ENCODE measurements at places on chromosomes 7 and 10. TPM values are rescaled to one million over a fixed set of nuclear protein-coding genes. Genes with fewer than 3 reads are reported as not detected.

Gene UBTD1
- 0.72 TPM for total RNA-seq

Gene PI4K2A
- total RNA-seq = 8.3 TPM

Gene CTAGE15
- total RNA-seq = not detected

Gene STN1
- total RNA-seq = 35.0 TPM

Gene DNAJB6
- 54.5 TPM for total RNA-seq

Gene DPYSL4
- 0.11 TPM for total RNA-seq

Gene CPED1
- 1.2 TPM for total RNA-seq

Gene FZD1
- 7.9 TPM for total RNA-seq

DNA sequence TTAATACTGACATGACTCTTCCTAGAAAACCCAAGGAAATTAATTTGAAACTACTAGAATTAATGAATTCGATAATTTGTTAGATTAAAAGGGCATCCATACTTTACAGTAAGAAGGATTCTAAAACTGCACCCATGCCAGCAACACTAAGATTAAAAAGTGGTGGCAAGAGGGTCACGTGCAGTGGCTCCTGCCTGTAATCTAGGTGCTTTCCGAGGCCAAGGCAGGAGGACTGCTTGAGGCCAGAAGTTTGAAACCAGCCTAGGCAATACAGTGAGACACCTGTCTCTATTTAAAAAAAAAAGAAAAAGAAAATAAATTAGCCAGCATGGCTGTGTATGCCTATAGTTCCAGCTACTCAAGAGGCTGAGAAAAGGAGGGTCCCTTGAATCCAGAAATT, 58.2 kb downstream of the SRPK2 start:
- no peaks in the 10 kb centered on the region for H3K36me3 ChIP-seq
- H3K4me3 ChIP-seq = no peak overlapping the region
- DNase-seq = no peak
- no peaks in the 10 kb centered on the region for H3K4me1 ChIP-seq
- no peak overlapping the region for H3K27ac ChIP-seq
- no peaks in the 10 kb centered on the region for H3K27me3 ChIP-seq

GRCh38 chr7:142345811-142346210, 88.0 kb upstream of the PRSS58 start:
- no peaks in the 10 kb centered on the region for H3K4me1 ChIP-seq
- H3K36me3 ChIP-seq = no peaks in the 10 kb centered on the region
- DNase-seq = no peak

- no peak overlapping the region for H3K27ac ChIP-seq
- no peak overlapping the region for H3K4me3 ChIP-seq
- H3K4me1 ChIP-seq = no peaks in the 10 kb centered on the region
- H3K36me3 ChIP-seq = no peaks in the 10 kb centered on the region
- no peak for DNase-seq
These were observed 117.5 kb downstream of the CAMK1D start for GRCh38 chr10:12466704-12467305.

GRCh38 chr7:47669901-47670384, 88.0 kb upstream of the TNS3 start:
- peaks cover 78% of the 10 kb centered on the region for H3K4me1 ChIP-seq
- H3K27ac ChIP-seq = peak overlapping the region; percentile 99
- H3K4me3 ChIP-seq = no peak overlapping the region
- no peaks in the 10 kb centered on the region for H3K36me3 ChIP-seq
- DNase-seq = peak; percentile 67
- H3K27me3 ChIP-seq = no peaks in the 10 kb centered on the region

DNA sequence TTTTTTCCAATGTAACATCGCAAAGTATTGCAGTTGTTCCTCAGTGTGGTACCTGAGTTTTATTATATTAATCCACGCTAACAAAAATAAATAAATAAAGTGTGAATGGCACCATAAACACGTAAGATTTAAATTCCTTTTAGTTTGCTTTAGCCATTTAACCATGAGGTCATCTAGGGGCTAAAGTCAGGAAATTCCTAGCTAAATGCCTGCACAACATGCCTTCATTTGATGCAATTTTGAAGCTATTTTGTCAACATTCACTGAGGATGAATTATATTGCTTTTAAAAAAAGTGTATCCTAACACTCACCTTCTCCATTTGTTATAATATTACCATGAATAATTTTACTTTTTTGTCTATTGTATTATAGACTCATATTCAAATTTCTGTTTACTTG, 714.4 kb downstream of the GATA3 start:
- no peaks in the 10 kb centered on the region for H3K36me3 ChIP-seq
- no peak for DNase-seq
- no peaks in the 10 kb centered on the region for H3K4me1 ChIP-seq
- H3K27me3 ChIP-seq = no peaks in the 10 kb centered on the region

DNA sequence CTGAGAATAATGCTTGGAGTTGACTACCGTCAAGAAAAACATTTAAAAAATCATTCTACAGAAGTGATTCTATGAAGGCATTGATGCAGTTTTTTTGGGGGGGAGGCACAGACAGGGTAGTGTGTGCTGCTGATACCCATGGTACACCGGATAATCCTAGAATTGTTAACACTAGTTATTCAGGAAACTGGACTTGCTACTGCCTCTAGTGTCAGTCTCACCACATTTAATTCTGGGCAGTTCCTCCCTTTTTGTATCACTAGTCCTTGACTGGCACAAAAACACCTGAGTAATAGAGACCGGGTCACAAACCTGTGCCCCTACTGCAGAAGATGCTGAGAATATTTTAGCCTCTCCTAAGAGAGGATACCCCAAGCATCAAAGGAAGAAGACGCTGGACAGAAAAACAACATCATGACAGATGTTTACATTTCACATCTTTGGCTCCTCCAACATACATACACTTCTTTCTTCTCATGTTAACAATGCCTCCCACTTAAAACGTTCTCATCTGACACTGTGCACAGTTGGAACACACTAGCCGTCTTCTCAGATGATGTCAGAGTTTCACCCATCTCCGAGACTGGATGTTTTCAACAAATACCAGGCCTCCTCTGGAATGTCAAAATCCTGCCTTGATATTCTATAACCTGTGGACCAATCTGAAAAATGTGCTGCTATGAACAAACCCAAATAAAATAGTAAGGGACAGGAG, 13.1 kb upstream of the TCAF1 start:
- H3K27me3 ChIP-seq = no peaks in the 10 kb centered on the region
- H3K4me3 ChIP-seq = no peak overlapping the region
- no peak overlapping the region for H3K27ac ChIP-seq
- DNase-seq = no peak
- no peaks in the 10 kb centered on the region for H3K36me3 ChIP-seq

DNA sequence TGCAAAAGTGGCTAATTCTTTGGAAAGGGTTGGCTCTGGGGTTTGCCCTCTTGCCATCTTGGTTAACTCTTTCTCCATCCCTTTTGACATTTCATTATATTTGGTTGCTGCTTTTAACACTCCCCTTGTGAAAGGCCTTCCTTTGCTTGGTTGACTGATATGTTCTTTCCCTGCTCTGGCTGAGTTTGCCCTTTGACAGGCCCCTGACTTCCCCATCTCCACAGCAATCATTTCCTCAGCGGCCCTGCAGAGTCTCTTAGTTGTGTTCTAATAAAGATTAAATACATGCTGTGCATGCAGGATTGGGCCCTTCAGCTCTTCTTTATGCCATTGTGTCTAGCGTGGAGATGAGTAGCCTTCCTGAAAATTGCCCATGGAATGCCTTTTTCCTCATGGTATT, 84.5 kb upstream of the CSTF2T start:
- H3K27ac ChIP-seq = no peak overlapping the region
- H3K4me3 ChIP-seq = no peak overlapping the region
- no peaks in the 10 kb centered on the region for H3K27me3 ChIP-seq
- H3K36me3 ChIP-seq = no peaks in the 10 kb centered on the region
- no peaks in the 10 kb centered on the region for H3K4me1 ChIP-seq

DNA sequence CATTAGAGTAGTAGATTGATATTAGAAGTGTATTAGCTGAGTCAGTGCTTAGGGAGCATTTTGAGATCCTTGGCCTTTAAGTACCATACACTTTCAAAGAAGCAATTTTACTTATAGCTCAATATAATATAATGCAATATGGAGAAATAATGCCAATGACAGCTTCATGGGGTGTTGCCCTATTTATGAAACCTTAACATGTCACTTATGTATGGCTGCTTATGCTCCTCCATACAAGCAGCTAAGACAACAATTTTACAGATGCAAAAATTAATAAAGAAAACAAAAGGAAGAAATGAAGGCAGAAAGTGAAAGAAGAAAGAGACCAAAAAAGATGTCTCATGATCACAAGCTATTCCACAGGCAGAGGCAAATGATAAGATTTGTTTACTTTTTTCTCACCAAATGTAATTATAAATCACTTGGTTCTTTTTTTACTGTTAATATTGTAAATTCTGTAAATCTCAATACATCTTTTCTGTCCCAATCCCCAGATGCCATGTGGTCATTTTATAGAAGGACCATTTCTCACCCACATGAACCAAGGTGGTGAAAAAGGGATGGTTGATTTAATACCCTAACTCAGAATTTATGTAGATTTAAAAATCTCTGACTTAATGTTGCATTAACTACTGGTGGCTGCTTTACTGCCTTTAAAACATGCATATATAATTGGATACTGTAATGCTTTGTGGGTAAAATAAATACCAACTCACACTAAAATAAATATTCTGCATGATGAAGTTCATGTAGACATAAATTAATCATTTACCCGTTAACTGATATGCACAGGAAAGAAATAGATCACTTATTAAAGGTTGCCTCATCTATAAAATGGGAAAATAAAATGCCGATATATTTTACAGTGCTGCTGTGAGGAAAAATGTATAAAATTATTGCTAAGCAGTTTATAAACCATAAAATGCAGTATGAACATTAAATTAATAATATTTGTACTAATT, 33.5 kb upstream of the RHOBTB1 start:
- DNase-seq = no peak
- no peak overlapping the region for H3K27ac ChIP-seq
- H3K4me1 ChIP-seq = no peaks in the 10 kb centered on the region

DNA sequence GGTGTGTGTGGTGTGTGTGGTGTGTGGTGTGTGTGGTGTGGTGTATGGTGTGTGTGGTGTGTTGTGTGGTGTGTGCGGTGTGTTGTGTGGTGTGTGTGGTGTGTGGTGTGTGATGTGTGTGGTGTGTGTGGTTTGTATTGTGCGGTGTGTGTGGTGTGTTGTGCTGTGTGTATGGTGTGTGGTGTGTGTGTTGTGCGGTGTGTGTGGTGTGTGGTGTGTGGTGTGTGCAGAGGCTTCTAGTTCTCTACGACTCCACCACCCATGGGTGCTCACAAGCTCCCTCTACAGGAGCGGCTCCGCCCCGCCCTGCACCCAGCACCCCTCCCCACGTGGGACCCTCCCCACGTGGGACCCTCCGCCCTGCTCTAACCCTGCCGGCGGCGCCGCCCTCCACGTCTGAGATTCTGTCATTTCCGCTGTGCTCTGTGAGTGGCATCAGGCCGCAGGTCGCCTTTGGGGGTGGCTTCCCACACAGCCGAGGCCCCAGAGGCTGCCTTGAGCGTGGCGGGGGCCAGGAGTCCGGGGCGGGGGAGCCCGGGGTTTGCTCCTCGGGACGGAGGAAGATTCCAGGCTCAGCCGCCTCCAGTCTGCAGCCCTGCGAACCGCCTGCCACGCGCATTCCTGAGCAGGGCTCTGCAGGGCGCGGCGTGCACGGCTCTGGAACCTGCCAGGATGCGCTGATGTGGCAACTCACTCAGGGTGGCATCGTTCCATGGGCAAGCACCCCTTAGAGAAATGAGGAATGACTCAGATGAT, 37.0 kb upstream of the DNAJB6 start:
- H3K27ac ChIP-seq = no peak overlapping the region
- no peaks in the 10 kb centered on the region for H3K27me3 ChIP-seq
- peaks cover 8% of the 10 kb centered on the region for H3K4me1 ChIP-seq
- no peak for DNase-seq
- H3K36me3 ChIP-seq = no peaks in the 10 kb centered on the region

DNA sequence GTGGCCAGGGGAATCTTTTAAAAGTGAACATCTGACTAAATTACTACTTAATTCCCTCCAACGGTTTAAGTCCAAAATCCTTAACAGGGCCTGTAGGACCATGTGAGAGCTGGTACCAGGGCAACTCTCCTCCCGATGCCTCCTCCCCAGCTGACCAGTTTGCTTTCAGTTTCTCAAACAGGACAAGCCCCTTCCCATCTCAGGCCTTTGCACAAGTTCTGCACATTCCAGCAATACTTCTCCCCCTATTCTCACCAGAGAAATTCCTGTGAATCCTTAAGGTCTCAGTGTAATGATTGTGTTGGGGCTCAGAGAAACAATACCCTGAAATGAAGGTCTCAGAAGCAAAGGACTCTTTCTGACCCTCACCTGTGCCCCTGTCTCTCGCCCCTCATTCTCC, 8.0 kb upstream of the CALHM1 start:
- no peaks in the 10 kb centered on the region for H3K36me3 ChIP-seq
- DNase-seq = no peak
- H3K27ac ChIP-seq = no peak overlapping the region
- no peak overlapping the region for H3K4me3 ChIP-seq

DNA sequence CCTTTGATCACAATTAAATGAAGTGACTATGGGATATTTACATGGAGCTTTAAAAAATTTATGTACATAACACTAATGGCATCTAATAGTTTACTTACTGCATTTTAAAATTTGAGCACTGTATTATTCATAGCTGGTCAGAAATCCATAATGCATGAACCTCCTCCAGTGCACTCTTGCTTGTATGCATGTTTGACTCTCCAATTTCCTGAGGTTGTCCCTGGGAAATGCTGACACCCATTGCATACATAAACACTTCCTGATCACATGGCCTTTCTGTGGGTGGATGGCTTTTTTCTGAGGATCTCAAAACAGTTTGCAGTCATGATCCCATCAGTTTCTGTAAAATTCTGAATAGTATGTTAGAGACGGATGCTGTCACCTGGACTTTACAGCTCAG, 577.8 kb downstream of the REEP3 start:
- no peaks in the 10 kb centered on the region for H3K4me1 ChIP-seq
- H3K36me3 ChIP-seq = no peaks in the 10 kb centered on the region
- DNase-seq = no peak
- H3K4me3 ChIP-seq = no peak overlapping the region

DNA sequence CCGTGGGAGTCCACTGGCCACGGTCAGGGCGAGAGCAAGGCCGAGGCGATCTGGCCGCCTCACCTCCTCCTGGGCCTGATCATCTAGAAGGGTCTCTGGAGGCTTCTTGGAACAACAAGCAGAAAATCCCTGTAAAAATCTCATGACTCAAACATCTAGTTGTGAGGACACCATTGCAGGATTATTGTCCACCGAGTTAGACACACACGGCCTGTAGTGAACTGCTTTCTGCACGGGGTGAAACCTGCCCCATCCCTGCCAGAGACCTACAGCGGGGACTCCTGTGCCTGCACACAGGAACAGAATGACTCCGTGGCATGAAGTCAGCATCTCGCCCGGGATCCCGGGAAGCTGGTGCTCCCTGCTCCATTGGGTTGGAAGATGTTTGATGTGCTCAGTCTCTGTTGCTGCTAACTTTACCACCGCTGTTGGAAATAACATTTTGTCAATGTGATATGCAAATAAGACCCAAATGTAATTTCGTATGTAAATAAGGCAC, 267.0 kb upstream of the TCERG1L start:
- no peaks in the 10 kb centered on the region for H3K36me3 ChIP-seq
- no peaks in the 10 kb centered on the region for H3K4me1 ChIP-seq
- no peak overlapping the region for H3K4me3 ChIP-seq
- no peaks in the 10 kb centered on the region for H3K27me3 ChIP-seq
